Stimulated activated CD4-positive, alpha-beta T cell treated with anti-CD3 and anti-CD28 coated beads, TNF-alpha, amount 100 ng/mL, for 48 hours (primary cell): ENCODE measurements at places on chromosomes 13 and 19.
A peak's percentile ranks its signal among the peaks of the same experiment; 100 is the strongest.

DNA sequence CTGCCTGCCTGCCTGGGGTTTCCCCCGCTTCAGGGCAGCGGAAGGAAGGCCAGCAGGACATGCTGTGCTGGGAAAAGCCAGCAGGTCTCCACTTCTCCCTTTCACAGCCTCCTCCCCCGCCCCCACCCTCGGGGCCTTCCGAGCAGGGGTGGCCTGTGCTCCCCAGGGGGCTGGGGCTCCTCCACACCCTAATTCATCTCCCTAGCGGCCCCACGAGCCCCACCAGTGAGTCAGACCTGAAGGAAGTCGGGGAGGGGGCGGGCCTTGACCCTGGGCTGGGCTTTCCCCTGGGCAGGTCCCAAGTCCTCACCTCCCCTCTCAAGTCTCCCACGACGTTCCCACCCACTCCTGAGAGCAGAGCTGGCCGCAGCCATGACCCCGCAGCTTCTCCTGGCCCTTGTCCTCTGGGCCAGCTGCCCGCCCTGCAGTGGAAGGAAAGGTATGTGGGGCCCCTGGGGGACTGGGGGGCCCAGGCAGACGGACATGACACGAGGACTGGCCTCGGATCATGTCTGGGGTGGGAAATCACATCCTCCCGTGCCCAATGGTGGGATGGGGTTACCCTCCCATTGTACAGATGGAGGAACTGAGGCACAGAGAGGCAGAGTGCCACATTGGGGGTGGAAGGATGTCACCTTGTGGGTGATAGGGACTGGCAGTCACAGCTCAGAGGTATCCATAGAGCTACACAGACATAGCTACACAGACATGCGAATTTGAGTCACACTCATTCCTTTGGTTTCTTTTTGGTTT, at the start of gene EBI3:
TSS of gene EBI3 (plus strand) at position 345 of the 753 bp plus-strand sequence. CDS start at position 373, 28 bp downstream.
- DNase-seq = peak; percentile 53

- no peak for DNase-seq
Measured at GRCh38 chr19:16052353-16052752, 23.9 kb upstream of the TPM4 start.

GRCh38 chr19:15869109-15869555, 28.7 kb downstream of the CYP4F2 start:
- DNase-seq = peak; percentile 5

GRCh38 chr19:40511487-40511886, 44.7 kb downstream of the SPTBN4 start:
- DNase-seq = no peak

GRCh38 chr19:33407716-33408115, 34.2 kb downstream of the CEBPG start:
- no peak for DNase-seq

DNA sequence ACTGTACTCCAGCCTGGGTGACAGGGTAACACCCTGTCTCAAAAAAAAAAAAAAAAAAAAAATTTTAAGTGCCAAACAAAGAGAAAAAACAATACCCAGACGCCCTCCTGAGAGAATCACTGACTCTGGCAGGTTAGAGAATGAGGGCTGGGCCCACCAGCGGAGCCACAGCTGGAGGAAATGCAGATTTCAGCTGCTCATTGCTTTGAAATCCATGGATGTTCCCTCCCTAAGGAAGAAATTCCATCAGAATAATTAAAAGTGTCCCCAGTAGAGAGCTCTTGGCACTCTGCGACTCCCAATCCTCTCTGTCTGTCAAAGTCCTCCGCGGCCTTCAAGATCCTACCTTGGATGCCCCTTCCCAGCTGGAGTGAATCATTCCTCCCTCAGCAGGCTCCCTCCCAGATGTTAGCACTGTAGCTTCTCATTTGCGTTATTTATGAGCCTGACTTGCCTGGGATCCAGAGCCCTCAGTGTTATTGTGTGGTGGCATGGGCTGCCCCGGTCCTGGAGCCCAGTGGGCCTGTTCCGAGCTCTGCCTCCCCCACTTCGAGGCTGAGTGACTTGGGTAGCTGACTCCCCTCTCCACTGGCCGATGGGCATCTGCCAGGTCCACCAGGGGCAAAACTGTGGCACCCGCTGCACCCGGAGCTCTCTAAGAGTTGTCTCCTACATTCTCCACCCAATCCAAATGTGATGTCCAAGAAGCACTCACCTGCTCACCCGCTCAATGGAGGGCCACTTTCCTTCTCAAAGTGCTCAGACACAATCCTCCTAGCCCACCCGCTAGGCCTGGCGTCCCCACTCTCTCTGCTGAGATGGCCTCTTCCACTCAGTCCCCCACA, 47.0 kb downstream of the SERP2 start:
- DNase-seq = no peak

- DNase-seq = no peak
Measured at GRCh38 chr19:50435221-50435620, 2.5 kb downstream of the MYBPC2 start.

- peak; percentile 23 for DNase-seq
Measured at GRCh38 chr19:46428239-46429135, at the start of gene PNMA8C. TSS of gene PNMA8C (minus strand) at chr19:46428936. CDS start at chr19:46428359, 577 bp downstream.

- DNase-seq = no peak
Measured at GRCh38 chr13:85362980-85363379, 436.2 kb downstream of the SLITRK6 start.
